ENCODE measurements at places on chromosomes 5 and 9. TPM values are rescaled to one million over a fixed set of nuclear protein-coding genes. Genes with fewer than 3 reads are reported as not detected.

The C6 gene
- 26.9 TPM for total RNA-seq

The GMCL2 gene
- total RNA-seq, result not detected

The IL13 gene
- total RNA-seq, result not detected

The ANKRD20A1 gene
- under 0.01 TPM for total RNA-seq

The TRIM36 gene
- not detected for total RNA-seq

The FPGS gene
- total RNA-seq, result 24.9 TPM

The LYRM7 gene
- total RNA-seq, result 6.8 TPM

The PTTG1 gene
- 54.4 TPM for total RNA-seq

The GRM6 gene
- not detected for total RNA-seq

The MLANA gene
- total RNA-seq, result not detected

The SLC6A19 gene
- total RNA-seq, result not detected

The OTP gene
- total RNA-seq, result not detected

The CBY3 gene
- total RNA-seq, result not detected

The IFNA13 gene
- total RNA-seq, result not detected

The LCN1 gene
- not detected for total RNA-seq

The FTMT gene
- total RNA-seq, result not detected

The WDR38 gene
- not detected for total RNA-seq

The ARID3C gene
- total RNA-seq, result 0.72 TPM

The ZNF474 gene
- not detected for total RNA-seq

The EGR1 gene
- total RNA-seq, result 64.1 TPM

The NIM1K gene
- total RNA-seq, result 1.1 TPM
